ENCODE measurements at places on chromosomes 3 and 15. TPM values are rescaled to one million over a fixed set of nuclear protein-coding genes. Genes with fewer than 3 reads are reported as not detected.
A peak's percentile ranks its signal among the peaks of the same experiment; 100 is the strongest.

GRCh38 chr3:124593442-124593829, 136.8 kb upstream of the UMPS start:
- no peak overlapping the region for H3K4me3 ChIP-seq
- peak overlapping the region; percentile 55 for H3K27ac ChIP-seq
- no peaks in the 10 kb centered on the region for H3K36me3 ChIP-seq

- no peaks in the 10 kb centered on the region for H3K27me3 ChIP-seq
- no peak for DNase-seq
- H3K27ac ChIP-seq = no peak overlapping the region
- H3K4me1 ChIP-seq = peaks cover 4% of the 10 kb centered on the region
- no peaks in the 10 kb centered on the region for H3K36me3 ChIP-seq
Measured at GRCh38 chr3:171971919-171972514, 67.4 kb upstream of the FNDC3B start.

DNA sequence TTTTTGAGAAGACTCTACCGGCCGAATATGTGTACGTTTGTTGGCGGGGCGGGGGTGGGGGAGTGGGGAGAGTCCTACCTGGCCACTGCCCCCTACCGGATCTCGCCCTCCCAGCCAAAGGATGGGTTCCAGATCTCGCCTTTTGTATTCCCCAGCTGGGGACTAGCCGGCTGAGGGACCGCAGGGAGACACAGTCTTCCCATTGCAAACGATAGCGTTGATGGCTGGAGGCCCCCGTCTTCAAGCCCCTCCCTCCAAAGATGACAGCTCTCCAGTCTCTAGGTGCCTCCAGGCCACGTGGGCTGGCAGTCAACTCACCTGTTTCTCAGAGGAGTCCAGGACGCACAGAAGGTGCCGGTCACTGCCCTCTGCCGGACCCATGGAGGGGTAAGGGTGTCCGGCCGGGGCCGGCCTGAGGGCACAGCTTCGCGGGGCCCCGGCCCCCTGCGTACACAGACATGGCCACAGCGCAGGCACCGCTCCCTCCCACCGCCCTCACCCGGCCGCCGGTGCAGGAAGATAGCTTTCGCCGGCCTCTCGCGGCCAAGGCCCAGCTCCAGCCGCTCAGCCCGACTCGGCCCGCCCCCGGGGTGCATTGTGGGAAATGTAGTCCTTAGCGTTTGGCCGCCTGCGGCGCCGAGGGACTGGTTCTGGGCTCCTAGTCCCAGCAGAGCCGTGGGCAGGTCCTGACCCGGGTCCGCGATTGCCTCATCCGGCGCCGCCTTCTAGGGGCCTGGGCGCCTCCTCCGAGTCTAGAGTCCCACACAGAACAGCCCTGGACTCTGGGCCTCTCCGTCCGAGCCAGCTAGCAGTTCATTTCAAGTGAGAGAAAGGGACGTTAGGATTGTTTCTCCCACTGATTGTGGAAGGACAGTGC, at the start of gene MON1A:
Gene MON1A (minus strand): TSS at position 521 of the 877 bp plus-strand sequence. CDS start 16,465 bp downstream, outside the sequence.
- DNase-seq = peak; percentile 94
- H3K4me1 ChIP-seq = peaks cover 3% of the 10 kb centered on the region
- H3K36me3 ChIP-seq = no peaks in the 10 kb centered on the region
- no peaks in the 10 kb centered on the region for H3K27me3 ChIP-seq
- peak within 1 kb of the TSS; percentile 70 for H3K4me3 ChIP-seq
- peak within 1 kb of the TSS; percentile 95 for H3K27ac ChIP-seq

PSMA4 gene
- 118 TPM for total RNA-seq
